Activated CD4-positive, alpha-beta T cell treated with anti-CD3 and anti-CD28 coated beads for 4 hours (primary cell): ENCODE measurements at places on chromosomes 2 and 18.

GRCh38 chr2:144996225-144996795 lies 476.4 kb upstream of the ZEB2 start:
- DNase-seq: no peak

- no peak for DNase-seq
Observed at GRCh38 chr2:10370390-10370789, 67.7 kb downstream of the HPCAL1 start.

DNA sequence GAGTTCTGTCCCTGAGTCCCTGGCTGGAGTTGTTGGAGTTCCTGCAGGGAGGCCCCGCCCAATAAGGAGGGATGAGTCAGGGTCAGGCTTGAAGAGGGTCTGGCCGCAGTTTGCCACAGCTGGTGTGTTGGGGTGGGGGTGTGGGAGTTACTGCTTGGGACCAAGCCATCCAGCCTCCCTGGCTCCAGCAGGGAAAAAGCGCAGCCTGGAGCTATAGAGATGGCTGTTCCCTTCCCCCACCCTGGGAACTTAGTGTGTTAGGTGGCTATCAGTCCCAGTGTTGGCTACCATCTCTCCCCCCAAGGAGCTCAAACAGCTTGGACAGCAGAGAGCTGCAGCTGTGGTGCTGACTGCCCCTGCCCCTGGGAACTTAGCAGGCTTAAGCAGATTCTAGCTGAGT lies 13.2 kb upstream of the TANK start:
- no peak for DNase-seq

- DNase-seq: no peak
Observed at GRCh38 chr2:120291401-120292311, 39.0 kb downstream of the RALB start.

DNA sequence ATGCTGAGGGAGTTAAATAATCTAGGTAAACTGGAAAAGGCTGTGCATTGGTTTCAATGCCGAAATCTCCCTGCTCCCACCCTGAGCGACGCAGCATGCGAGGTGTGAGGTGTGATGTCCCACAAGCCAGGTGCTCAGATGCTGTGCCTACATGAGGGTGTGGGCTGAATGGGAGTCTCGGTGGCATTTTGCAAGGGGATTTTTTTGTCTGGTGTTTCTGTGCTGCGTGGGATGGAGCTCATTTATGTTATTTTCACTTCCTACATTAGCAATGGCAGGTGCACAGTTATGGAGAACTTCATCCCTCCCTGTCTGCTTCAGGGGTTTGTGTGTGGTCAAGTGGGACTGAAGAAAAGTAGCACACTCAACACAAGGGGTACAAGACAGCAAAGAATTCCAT lies 110.2 kb upstream of the CCDC68 start:
- no peak for DNase-seq

GRCh38 chr2:1478311-1479305 lies 65.3 kb downstream of the TPO start:
- DNase-seq: no peak

- DNase-seq: no peak
Observed at GRCh38 chr2:152363936-152364335, 29.0 kb downstream of the FMNL2 start.

DNA sequence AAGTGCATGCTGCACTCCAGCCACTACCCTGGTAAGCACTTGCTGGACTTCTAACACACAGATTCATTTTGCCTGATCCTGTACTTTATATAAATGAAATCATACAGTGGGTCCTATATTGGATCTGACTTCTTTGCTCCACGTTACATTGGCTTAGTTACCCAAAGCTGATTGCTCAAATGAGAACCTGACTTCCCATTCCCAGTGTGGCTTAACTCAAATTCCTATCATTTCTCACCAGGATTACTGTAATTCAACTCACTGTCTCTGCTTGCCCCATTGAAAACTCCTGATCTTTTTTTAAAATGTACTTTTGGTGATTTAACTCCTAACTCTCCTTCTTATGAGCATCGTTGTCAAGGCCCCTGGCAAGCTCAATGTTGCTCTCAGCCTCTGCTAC lies 1.4 kb downstream of the RSAD2 start:
- DNase-seq: no peak

DNA sequence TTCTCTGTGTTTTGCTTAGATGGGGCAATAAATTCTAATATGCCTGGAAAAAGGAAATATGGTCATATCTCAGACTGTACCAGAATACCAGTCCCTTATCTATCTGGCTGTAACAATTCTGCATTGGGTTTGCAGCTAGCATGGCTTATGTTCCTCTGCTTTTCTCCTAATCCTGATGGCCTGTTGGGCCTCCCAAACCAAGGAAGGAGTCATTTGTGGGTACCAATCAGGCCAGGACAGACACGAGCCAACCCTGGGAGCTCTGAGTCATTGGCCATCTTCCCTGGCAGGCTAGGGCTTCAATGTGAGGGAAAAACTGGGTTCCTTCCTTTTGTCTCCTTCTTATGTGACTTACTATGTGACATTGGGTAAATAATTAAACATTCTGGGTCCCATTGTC lies 12.0 kb downstream of the SMARCAL1 start:
- no peak for DNase-seq

DNA sequence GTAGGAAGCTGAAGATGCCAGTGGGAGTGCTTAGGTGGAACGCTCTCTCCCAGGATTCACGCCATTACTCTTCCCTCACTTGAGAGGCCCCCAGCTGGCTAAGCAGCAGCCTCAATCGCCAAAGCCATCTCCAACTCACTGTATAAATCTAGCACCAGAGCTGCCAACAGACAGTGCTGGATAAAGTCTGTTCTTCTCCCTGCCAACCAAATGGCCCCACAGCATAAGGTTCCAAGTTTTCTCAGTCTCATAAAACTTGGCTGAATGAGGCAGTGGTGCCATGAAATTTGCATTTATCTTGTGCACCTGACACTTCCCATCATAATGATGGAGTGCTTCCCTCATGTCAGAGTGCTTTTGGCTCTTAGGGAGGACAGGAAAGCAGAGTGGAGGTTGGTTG lies 428.2 kb upstream of the ETAA1 start:
- DNase-seq: no peak

DNA sequence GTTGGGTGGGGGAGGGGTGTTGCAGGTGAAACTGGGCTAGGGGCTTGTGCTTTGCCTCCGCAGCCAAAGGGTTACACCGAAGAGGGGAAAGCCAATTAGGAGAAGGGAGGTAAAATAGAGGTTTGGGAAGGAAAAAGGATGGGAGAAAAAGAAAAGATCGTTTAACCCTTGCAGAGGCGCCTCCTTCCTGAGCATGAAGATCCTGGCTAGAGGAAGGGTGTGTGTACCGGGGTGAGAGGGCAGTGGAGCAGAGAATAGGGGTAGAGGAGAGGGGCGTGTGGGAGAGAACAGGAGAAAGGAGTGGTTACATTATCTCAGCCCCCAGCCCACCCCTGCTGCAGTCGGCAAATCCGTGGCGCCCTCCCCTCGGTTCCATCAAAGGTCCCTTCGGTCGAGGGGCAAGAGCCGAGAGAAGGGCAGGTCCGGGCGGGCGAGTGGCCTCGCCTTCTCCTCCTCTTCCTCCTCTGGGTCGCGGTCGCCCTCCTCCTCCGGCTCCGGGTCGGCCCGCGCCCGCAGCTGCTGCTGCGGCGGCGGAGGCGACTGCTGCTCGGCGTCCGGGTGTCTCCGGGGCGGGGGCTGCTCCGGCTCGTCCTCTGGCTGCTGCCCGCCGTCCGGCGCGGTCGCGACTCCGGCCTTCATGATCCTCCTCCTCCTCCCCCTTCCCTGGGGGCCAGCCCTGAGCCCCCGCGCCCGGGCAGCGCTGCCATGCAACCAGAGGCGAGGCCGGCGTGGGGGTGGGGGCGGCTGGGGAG lies 1.1 kb downstream of the MARCHF4 start:
- DNase-seq: no peak

DNA sequence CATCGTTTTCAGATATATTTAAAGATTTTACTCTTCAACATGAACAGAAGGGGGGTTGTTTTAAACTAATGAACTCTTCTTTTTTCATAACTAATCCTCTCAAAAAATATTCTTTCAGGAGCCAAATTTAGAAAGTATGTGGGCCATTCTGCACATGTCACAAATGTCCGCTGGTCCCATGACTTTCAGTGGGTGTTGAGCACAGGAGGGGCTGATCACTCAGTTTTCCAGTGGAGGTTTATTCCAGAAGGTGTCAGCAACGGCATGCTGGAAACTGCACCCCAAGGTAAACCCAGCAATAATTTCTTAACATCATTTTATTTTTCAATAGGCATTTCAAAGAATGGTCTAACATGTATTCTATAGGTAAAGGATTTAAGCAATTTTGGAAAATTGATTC lies 136.0 kb downstream of the EML6 start:
- DNase-seq: no peak

- DNase-seq: no peak
Observed at GRCh38 chr18:79692056-79692455, 12.5 kb downstream of the CTDP1 start.

DNA sequence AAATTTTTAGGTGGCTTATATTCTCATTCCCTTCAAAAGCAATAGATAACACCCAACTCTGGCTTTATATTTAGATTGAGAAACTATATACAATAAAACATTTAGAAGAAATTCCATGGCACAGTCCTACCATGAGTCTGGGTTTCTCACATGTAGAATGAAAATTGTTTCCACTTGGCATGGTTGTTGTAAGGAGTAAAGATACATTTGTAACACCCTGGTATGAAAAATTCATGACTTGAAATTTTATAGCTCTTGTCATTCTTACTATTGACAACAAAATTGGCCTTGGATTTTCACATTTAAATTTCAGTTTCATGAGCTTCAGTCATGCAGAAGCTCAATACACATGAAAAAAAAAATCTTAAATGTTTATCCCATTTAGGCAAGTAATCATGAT lies 92.5 kb upstream of the CBLN2 start:
- DNase-seq: no peak

GRCh38 chr2:26900831-26901321 lies 52.9 kb downstream of the DPYSL5 start:
- DNase-seq: no peak

DNA sequence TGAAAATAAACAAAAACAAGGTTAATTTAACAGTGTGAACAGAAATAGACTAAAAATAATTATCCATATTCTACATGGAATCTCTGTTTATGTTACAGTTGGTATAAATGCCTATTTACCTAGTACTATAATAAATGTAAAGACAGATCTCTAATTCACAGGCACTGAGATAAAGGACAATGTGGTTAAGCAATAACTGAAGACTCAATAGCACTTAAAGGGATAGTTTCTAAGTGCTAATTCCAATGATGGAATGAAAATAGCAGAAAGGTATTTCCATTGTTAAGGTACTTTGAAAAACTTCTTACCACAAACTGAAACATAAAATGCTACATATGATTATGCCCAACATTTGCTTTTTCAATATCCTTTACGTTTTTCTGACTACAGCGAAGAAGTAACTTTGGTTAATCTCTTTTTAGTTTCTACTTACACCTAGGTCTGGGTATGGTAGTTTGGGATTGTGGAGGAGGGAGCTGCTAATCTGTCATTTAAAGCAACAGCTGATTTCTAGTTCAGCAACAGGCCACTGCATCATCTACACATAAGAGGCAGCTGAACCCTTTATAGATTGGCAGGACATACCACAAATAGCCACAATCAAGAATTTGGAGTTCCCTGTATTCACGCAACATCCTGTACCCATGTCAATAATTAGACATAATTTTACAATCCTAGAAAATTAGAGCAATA lies 27.2 kb downstream of the MAP4K3 start:
- no peak for DNase-seq

- no peak for DNase-seq
Observed at GRCh38 chr2:121519732-121520640, 10.7 kb upstream of the RNU4ATAC start.

GRCh38 chr2:133970641-133971040 lies 283.2 kb upstream of the MGAT5 start:
- DNase-seq: no peak

DNA sequence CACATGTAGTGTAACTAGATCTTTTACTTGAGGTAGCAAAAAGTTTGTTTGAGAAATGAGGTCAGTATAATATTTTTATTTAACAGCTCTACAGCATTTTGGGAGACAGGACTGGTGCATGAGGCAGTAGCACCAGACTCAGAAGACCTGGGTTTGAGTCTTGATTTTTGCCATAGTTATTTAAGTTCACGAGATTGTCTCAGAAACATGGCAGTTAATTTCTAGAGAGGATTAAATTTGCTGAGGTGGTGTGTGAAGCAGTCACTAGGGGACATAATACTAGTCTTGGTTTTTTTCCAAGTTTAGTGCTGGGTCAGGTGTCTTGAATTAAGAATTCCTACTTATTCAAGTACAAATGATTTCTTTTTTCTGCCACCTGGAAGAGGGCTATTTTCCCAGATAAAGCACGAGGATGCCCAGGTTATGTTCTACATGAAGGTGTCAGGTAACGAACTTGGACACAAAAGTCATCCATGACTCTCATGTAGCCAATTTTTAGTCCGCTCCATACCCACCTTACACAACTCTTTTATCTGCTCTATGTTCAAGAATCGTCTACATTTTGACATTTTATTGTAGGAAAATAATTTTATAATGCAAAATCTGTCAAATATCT lies 1.4 kb downstream of the MARCHF7 start:
- DNase-seq: no peak

DNA sequence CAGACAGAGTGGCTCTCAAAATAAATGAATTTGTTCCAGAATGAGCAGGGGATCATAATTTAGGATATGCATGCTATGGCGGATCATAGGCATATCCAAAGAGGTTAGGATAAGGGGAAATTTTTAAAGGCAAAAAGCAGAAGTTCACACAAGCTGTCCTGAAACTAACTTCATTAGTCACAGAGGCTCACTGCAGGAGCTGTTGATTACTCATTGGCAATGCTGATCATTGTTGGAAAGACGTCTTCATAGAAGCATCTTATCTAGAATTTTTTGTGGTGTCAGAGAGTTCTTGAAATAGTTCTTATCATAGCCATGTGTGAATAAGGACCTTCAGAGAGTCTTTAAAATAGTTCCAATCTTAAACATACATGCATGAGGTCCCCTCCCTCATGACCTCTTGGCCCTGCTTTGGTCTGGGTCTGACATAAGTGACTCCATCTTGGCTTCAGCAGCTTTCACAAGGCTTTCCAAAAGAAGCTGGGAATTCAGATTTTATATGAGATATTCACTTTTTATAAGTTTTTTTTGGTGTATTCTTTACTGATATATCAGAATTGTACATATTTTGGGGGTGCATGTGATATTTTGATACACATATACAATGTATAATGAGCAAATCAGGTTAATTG lies 7.5 kb upstream of the CCDC195 start:
- DNase-seq: no peak

- DNase-seq: no peak
Observed at GRCh38 chr2:190759749-190760213, 110.9 kb downstream of the NAB1 start.

GRCh38 chr2:199136681-199137080 lies 321.1 kb downstream of the SATB2 start:
- no peak for DNase-seq

GRCh38 chr18:22108674-22109073 lies 60.7 kb upstream of the GATA6 start:
- DNase-seq: no peak
